Esophagus muscularis mucosa (tissue), 4 donors: ENCODE measurements at places on chromosomes 5 and 9.

DNA sequence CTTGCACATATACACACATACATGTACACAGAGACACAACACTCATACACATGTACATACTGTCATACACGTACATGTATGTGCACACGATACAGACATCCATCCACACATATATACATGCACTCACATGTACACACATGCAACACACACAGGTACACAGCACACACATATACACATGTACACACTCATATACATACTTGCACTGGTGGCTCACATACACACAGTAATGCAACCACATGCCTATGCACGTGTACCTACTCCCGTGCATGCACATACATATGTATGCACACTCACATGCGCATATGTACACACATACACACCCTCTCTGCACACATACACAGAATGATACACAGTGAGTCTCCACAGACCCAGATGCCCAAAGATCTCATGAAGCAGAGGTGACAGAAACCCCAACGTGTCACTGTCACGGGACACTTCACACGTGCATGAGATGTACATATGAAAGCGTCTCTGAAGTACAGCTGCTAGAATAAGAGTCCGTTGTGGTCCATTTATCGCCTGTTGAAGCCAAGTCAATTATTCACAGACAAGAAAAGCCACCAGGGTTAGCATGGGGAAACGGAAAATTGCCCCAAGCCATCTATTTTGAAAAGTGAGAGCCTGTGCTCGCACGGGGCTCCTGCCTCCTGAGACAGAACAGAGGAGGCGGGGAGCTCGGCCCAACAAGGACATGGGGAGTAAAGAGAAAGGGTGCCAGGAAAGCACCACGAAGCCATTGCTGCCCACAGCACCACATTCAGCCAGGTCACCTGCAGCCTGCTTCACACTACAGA, 24.9 kb downstream of the LPCAT1 start:
- DNase-seq: no peak

- DNase-seq: no peak
Measured at GRCh38 chr9:133148199-133149129, 15.2 kb downstream of the GBGT1 start.

GRCh38 chr9:128529191-128529590, 23.2 kb upstream of the SPTAN1 start:
- DNase-seq: no peak

DNA sequence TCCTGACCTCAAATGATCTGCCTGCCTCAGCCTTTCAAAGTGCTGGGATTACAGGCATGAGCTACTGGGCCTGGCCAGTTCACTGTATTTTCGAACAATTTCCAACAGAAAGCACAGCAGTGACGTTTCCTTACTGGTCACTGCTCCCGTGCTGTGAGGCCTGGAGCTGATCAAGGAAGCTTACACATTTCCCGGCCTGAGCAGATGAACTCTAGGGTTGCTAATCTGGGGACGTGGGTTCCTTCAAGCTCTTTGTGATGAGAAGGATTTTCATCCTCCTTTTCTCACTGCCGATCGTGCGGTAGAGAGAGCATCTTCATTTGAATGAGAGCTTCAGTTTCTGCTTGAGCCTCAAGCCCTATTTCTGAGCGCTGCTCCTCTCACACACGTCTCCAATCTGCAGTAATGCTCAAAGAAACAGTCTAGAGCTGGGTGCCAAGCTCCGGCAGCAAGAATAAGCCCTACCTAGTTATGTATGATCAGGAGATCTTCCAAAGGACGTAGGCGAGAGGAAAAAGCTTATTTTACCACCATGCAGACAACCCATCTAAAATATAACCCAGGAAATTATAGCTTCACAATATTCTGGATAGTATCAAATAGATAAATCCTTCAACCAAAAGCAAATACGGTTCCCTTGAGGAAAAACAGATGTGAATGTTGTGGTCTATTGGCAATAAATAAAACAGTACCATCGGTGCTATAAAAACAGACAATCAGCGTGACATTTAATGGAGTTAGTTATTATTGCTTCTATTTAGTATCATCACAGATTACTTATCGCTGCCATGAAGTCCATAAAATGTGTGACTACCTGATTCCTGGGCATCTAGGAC, 7.3 kb upstream of the SPATA24 start:
- no peak for DNase-seq

DNA sequence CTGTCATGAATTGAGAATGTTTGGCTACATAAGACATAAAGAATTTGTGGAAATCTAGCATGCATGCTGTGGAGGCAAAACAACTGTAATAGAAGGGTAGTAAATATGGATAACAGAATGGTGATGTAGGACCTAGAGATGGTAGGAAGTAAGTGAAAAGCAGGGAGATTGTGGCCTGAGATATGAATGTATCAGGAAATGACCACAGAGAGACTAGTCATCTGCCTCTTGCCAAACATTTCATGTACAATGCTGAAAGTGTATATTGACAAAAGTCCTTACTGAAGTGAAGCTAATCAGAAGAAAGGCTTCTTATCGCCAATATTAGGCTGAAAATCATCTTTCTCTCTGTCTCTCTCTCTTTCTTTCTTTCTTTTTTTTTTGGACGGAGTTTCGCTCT, 873.1 kb upstream of the CTNND2 start:
- DNase-seq: no peak

- DNase-seq: no peak
Measured at GRCh38 chr5:160635046-160635445, 213.4 kb downstream of the PTTG1 start.

DNA sequence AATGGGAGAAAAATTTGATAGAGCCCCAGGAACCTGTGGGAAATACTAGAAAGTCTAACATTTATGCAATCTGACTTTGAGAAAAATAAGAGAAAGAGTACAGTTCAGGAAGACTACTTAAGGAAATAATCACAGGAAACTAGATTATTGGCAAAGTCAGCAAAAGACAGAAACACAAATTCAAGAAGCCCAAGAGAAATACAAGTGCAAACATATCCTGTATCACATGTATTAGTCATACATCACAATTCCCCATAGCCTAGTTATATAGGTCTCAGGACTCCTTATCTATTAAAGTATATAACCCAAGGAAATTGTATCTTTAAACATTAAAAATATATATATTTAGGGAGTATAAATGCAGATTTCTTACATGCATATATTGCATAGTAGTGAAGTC, 100.8 kb downstream of the HOMER1 start:
- no peak for DNase-seq

DNA sequence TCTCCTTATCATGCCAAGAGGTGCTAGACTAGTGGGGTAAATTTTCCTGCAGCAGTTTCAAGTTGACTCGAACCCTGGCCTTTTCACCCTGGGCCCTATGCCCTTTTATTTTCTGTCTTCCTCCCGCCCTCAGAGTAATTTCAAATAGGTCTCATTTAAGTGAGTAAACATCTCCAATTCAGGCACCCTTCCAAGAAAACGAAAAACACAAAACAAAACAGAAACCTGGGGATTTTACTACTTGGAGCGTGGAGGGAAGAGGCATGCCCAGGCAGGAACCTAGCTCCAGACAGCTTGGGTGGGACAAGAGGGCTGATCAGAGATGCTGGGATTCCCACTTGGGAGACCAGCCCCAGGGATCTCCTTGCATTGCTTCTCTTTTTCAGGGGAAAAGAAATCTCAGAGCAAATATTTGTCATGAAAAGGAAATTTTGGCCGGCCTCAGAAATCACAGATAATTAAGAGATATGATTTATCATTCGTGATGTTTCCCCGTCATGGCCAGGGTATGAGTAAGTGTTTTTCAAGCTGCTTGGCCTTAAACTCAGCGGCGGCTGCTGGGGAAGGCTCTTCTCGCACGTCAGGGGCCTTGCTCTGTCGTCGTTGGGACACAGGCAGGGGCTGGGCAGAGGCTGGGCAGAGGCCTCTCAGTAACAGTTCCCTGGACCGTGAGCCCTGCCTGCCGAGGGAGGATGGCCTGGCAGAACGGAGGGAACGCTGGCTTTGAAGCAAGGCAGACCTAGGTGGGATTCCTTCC, 248.6 kb upstream of the KLF4 start:
- DNase-seq: no peak

GRCh38 chr5:83551821-83552220, 80.3 kb downstream of the VCAN start:
- DNase-seq: no peak

GRCh38 chr5:133981714-133982113, 13.3 kb upstream of the C5orf15 start:
- DNase-seq: no peak

DNA sequence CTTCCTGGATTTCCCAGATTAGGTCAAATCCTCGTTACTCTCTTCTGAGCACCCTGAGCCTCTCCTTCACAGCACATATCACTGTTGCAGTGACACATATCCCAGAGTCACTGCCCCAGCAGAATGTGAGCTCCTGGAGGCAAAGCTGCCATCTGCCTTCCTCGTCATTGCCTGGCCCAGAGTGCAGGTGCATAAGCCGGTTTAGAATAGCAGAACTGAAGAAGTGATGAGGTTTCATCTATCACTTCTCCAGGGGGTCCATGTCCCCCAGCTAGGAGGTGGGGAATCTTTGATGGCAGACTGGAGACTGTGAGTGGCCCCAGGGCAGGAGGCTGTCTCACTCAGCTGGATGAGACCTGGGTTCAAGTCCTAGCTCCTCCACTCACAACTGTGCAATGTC, 25.8 kb downstream of the NIPAL4 start:
- DNase-seq: no peak

DNA sequence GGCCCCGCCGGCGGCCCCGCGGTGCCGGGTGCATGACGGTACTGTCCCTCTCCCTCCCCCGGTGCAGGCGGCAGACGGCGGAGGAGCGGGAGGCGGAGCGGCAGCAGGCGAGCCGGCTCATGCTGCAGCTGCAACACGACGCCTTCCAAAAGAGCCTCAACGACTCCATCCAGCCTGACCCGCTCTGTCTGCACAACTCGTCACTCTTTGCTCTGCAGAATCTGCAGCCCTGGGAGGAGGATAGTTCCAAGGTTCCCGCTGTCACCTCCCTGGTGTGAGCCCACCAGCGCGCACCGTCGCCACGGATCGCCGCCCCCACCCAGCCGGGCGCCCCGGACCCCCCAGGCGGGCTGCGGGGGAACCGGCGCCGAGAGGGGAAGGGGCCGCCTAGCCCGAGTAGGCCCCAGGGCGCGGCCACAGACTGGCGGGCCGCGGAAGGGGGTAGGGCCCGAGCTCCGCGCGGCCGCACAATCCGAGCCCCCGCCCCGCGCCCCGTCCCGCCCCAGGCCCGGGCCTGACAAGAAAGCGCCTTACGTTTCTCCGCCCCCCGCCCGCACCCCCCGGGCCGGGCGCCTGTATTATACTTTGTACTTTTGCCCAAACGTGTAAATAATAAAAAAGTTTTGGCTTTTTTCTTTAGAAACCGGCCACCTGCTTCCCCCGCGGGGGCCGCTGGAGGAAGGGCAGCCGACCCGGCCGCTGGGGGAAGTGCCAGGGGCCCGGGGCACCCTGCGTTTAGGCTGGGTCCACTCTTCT, 2.5 kb downstream of the TLX3 start:
- DNase-seq: no peak

GRCh38 chr5:126471875-126472537, 48.8 kb downstream of the GRAMD2B start:
- no peak for DNase-seq

- DNase-seq: no peak
Measured at GRCh38 chr9:97109194-97109811, 70.4 kb upstream of the CTSV start.

- no peak for DNase-seq
Measured at GRCh38 chr5:123950701-123951581, 439.0 kb downstream of the CSNK1G3 start.

GRCh38 chr9:4585135-4585534, 77.0 kb upstream of the PLPP6 start:
- DNase-seq: no peak

GRCh38 chr5:169740435-169740834, 103.4 kb downstream of the DOCK2 start:
- DNase-seq: no peak

DNA sequence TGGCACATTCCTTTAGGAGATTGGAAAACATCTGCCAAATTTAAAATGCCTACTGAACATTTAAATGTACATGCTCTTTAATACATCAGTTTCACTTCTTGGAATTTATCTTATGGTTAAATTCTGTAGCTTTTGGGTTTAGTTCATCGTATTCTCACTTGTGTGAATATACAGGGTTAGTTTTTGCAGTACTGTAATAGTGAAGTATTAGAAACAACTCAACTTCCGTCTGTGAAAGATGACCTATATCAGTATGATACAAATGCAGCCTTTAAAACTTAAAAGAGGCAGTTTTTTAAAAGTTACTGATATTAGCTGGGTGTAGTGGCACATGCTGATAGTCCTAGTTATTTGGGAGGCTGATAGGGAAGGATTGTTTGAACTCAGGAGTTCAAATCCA, 57.2 kb downstream of the CDC42SE2 start:
- no peak for DNase-seq

GRCh38 chr9:2727374-2727773, 10.1 kb downstream of the KCNV2 start:
- DNase-seq: no peak

DNA sequence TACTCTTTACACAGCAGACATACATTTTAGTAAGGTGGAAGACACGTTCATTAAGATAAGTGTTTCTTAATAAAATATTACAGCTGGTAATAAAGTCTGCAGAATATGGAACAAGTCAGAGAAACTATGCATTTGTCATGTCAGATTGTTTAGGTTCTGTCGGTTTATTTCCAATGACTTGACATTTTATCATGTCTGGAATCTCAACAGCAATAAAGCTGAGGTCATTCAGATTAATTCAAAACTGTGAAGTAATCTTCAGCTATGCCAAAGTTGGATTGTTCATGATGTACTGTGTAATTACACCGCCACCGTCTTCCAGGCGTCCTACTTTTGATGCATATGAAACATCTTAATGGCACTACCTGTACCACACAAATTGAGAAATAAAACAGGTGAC, 1032.6 kb downstream of the CDH12 start:
- no peak for DNase-seq

GRCh38 chr5:45113726-45114125, 305.0 kb downstream of the MRPS30 start:
- no peak for DNase-seq

DNA sequence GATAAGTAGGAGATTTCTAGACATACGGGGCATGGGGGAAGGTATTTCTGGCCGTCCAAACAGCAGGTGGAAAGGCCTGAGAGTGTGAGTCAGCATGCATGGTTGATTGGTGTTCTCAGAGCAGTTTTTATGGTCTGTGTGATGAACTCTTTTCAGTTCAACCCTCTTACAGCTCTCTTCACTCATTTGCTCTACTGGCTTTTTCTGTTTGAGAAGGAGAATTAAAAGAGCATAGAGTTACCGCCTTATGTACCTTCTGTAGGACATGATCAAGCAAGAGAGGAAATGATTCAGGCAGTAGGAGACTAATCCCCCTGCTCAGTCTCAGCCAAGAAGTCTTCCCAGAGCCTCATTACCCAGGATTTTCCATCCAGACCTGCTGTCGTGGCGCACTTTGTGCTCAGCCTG, 92.4 kb downstream of the PRDM6 start:
- no peak for DNase-seq

DNA sequence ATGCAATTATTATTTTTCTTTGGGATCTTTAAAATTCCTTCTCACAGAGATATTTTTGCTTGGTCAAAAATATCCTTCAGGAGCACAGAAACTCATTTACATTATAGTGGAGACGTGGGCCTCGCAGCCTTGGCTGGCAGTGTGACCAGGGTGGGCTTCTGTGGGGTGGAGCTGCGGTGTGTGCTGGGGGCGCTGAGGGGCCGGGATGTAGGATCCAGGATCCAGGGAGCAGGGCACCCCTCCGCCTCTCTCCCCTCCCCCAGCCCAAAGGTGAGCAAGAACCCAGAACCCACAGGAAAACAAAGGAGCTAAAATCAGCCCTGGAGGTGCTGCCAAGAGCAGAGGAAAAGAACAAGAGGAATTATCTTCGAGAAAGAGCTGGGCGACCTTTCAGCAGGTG, 79.1 kb upstream of the OLFM1 start:
- no peak for DNase-seq
